Stimulated activated CD4-positive, alpha-beta T cell treated with anti-CD3 and anti-CD28 coated beads, TNF-alpha, amount 100 ng/mL, for 1 hour (primary cell): ENCODE measurements at places on chromosomes 11 and 22.

DNA sequence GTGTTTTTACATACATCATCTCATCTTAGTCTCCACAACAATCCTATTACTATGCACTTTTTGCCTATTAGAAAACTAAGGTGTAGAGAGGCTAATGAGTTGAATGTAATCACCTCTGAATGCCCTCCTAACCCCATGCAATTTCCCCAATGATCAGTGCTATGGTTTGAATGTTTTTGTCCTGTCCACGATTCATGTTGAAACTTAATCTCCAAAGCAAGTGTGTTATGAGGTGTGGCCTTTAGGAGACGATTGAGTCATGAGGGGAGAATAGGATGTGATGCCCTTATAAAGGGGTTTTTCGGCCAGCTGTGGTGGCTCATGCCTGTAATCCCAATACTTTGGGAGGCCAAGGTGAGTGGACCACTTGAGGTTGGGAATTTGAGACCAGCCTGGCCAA is 2.0 kb upstream of the CCDC73 start:
- DNase-seq, result no peak

- no peak for DNase-seq
Observed at GRCh38 chr11:103800406-103801114, 235.9 kb upstream of the DDI1 start.

GRCh38 chr11:132821014-132821413 is 711.3 kb downstream of the OPCML start:
- no peak for DNase-seq

- no peak for DNase-seq
Observed at GRCh38 chr22:42868751-42869251, 11.7 kb upstream of the ARFGAP3 start.

- no peak for DNase-seq
Observed at GRCh38 chr11:60932605-60933356, 8.5 kb downstream of the TMEM132A start.

GRCh38 chr11:45337583-45338360 is 51.6 kb upstream of the SYT13 start:
- no peak for DNase-seq

GRCh38 chr11:35141071-35141470 is 2.1 kb downstream of the CD44 start:
- DNase-seq, result no peak

GRCh38 chr22:39098576-39098975 is 1.5 kb downstream of the APOBEC3H start:
- no peak for DNase-seq

DNA sequence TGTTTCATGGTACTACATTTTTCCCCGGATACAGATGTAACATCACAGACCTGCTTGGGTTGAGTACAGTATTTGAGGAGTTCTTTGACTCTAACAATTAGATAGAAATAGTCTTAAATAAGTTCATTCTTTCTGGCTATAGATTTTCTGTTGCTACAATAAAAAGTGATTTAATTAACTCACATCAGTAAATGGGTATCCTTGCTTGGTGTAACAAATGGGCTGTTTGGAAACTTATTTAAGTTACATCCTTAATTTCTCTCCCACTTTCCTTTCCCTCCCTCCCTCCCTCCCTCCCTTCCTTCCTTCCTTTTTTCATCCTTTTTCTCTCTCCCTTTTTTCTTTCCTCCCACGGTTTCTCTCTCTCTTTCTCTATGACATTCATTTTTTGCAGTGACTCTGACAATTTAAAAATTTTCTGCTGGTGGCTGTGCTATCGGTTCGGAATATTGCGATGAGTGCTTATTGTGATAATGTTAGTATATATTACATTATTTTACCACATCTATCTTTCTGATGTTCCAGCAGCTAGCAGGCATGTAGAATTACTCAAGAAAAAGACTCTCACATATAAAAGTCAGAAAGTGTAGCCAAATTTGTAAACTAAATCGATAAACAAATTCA is 3.2 kb downstream of the OR51F1 start:
- no peak for DNase-seq

GRCh38 chr11:75903276-75903675 is 88.3 kb downstream of the UVRAG start:
- DNase-seq, result no peak

DNA sequence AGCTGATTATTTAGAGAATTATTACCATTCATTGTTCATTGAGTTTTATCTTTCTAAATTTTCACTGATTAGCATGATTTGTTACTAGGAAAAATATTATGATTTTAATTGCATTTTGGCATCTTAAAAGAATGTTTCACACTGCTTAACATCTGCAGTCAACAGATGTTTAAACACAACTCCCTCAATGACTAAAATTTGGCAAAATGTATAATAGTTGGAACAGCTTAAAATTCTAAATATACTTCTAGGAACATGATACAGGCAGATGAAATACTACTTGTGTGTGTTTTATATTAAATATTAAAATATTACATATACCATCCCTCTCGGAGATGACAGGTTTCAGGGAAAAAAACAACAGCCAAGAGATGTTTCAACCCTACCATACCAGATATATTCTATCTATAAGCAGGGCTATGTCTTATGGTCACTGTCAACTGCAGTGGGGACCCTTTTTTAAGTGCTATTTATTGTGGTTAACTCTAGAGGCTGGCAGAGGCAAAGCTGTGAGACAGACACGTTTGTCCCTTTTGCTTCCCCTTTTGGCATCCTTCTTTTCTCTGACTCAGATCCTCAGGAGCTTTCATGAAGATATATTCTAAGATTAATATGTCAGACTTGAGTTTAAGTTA is 81.9 kb downstream of the BDNF start:
- no peak for DNase-seq
